Bronchial epithelial cell (primary cell): ENCODE measurements at places on chromosomes 3 and 15.

- DNase-seq = no peak
These were observed 118.2 kb upstream of the PROK2 start for GRCh38 chr3:71903112-71903495.

GRCh38 chr3:124094496-124094895 lies 102.6 kb upstream of the ROPN1 start:
- no peak for DNase-seq

DNA sequence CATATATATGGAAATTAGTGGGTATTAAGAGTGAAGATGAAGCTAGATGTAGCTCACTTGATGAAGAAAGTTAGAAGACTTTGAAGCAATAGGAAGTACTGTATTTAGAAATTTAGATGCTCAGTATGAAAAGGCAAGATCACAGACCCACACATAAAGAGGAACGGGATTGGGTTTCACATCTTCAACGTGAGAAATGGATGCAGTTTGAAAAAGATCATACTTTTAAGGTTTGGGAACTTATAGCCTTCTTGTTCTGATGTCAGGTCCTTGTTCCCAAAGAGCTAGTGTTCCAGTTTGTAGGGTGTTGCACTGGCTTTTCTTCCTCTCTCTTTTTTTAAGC lies 16.7 kb downstream of the AP3S2 start:
- DNase-seq = no peak

- no peak for DNase-seq
These were observed 250.4 kb downstream of the NTRK3 start for GRCh38 chr15:88006146-88006545.

GRCh38 chr15:73081321-73081958 lies 29.2 kb downstream of the NEO1 start:
- DNase-seq = peak; percentile 69

DNA sequence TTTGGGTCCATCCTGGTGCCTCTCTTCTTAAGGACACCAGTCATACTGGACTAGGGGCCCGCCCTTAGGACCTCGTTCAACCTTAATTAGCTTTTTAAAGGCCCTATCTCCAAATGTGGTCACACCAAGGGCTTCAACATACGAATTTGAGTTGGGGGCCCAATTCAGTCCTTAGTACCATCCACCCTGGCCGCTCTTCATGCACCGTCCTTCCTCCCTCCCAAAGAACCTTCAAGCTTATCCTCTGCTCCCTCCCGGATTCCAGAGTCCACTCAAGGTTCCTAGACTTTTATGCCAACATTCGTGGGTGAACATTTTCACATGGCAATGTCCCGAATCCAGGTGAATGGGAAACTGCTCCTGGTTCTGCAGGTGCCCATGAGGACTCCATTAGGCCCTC lies 201.3 kb upstream of the IGF1R start:
- DNase-seq = no peak

- DNase-seq = peak; percentile 62
These were observed 130.1 kb upstream of the PRICKLE2 start for GRCh38 chr3:64355401-64355807.

GRCh38 chr3:110301781-110302180 lies 769.8 kb upstream of the NECTIN3 start:
- DNase-seq = no peak

GRCh38 chr15:54599386-54599785 lies 597.4 kb downstream of the RSL24D1 start:
- DNase-seq = no peak

- no peak for DNase-seq
These were observed 24.5 kb upstream of the TOP2B start for GRCh38 chr3:25689226-25689625.

- DNase-seq = no peak
These were observed 47.7 kb downstream of the MORC1 start for GRCh38 chr3:109070211-109070610.

DNA sequence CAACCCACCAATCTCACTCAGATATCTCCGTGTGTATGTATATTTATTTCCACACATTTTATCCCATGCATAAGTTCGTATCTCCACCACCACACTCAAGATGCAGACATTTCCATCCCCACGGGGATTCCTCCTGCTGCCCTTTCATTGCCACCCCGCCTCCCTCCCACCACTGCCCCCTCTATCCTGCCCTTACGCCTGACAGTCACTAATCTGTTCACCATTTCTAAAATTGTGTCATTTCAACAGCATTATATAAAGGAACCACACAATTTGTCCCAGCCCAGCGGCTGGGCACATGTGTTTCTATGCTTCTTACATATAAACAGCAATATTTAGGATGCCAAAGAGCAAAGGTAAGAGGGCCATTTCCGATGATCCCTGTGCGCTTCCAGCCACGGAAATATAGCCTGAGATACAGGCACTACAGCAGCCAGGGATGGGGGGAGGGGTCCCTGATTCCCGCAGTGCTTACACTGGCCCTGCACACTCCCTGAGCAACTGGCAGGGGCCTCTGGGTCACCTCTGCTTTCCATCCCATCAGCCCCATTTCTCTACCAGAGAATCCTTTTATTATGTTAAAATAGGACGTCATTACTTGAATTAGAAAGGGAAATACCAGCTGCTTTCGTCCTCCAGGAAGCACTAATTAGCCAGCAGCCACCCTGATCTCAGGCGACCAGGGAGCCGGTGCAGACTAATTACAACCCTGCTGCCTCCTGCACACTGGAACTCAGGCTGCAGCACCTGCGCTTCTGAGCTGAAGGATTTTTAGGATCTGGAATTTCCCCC lies 372.0 kb upstream of the ATP10A start:
- no peak for DNase-seq

DNA sequence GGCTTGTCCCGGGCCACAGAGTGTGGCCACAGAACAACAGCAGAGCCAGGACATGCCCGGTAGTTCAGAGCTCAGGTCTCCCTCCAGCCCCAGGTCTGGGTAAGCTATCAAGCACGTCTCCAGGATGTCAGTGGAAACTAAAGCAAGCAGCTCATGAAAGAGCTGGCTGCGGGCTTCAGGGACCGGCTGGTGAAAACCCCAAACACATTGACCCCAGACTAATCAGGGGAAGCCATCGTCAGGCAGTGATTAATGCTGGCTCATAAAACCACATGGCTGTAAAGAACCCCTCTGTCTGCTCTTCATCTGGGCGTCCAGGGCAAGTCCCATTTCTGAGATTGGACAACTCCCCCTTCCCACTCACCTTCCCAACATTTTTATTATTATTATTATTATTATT lies 37.8 kb downstream of the LMCD1 start:
- no peak for DNase-seq
